ENCODE measurements at places on chromosomes 7 and 10. TPM values are rescaled to one million over a fixed set of nuclear protein-coding genes. Genes with fewer than 3 reads are reported as not detected.

GBX1 gene
- total RNA-seq: not detected

VPS50 gene
- 26.7 TPM for total RNA-seq

CLDN3 gene
- total RNA-seq: not detected

NANOS1 gene
- total RNA-seq: under 0.01 TPM

TAS2R4 gene
- total RNA-seq: 0.28 TPM

VCL gene
- total RNA-seq: 283 TPM

ANXA8L1 gene
- total RNA-seq: 0.18 TPM

C10orf67 gene
- total RNA-seq: 0.18 TPM

CD36 gene
- 0.54 TPM for total RNA-seq
